Osteocyte (in vitro differentiated cells): ENCODE measurements at places on chromosomes 11 and 22.

- no peak overlapping the region for H3K4me3 ChIP-seq
- H3K36me3 ChIP-seq: no peaks in the 10 kb centered on the region
- no peaks in the 10 kb centered on the region for H3K4me1 ChIP-seq
- no peak for DNase-seq
- H3K27ac ChIP-seq: no peak overlapping the region
Measured at GRCh38 chr11:32400670-32401369, 34.5 kb downstream of the WT1 start.

GRCh38 chr11:73359930-73360742 lies 16.1 kb upstream of the RELT start:
- H3K4me1 ChIP-seq: no peaks in the 10 kb centered on the region
- peaks cover 27% of the 10 kb centered on the region for H3K36me3 ChIP-seq
- no peak for DNase-seq
- no peaks in the 10 kb centered on the region for H3K27me3 ChIP-seq
- H3K27ac ChIP-seq: no peak overlapping the region

GRCh38 chr11:66910016-66910415 lies 48.2 kb downstream of the PC start:
- no peak for DNase-seq
- H3K36me3 ChIP-seq: no peaks in the 10 kb centered on the region
- peaks cover 35% of the 10 kb centered on the region for H3K4me1 ChIP-seq
- H3K27me3 ChIP-seq: no peaks in the 10 kb centered on the region

DNA sequence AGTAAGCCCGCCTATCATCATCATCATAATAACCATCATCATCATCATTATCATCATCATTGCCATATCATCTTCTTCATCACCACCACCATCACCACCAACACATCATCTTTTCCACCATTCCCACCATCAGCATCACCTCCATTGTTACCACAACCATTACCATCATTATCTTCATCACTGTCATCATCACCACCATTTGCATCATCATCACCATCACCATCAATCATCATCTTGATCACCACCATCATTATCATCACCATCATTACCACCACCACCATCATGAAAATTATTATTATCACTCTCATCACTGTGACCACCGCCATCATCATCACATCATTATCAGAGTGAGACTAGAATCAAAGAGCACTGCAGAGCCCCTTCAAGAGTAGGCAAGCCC lies 199.4 kb upstream of the SEZ6L start:
- no peak overlapping the region for H3K27ac ChIP-seq
- DNase-seq: no peak
- no peak overlapping the region for H3K4me3 ChIP-seq
- H3K36me3 ChIP-seq: no peaks in the 10 kb centered on the region

GRCh38 chr22:46023558-46023981 lies 46.6 kb upstream of the WNT7B start:
- peaks cover 53% of the 10 kb centered on the region for H3K4me1 ChIP-seq
- H3K4me3 ChIP-seq: no peak overlapping the region
- peaks cover 2% of the 10 kb centered on the region for H3K36me3 ChIP-seq
- no peaks in the 10 kb centered on the region for H3K27me3 ChIP-seq
- DNase-seq: no peak
- peak overlapping the region; percentile 18 for H3K27ac ChIP-seq

DNA sequence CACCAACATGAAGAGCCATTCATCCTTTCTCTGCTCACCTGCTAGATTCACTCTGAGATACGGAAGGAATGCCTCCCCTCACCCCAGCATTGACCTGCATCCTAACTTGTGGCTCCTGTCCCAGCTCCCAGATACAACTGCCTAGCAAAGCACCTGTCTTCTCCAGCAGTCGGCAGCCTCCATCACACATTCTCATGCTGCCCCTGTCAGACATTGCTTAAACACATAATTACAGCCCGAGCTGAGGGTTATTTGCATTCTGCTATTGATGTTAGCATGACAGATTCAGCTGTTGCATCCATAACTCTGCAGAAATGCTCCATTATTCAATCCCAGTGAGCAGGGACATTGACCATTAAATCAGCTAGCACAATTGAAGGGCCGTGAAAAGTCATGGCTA lies 184.4 kb upstream of the NARS2 start:
- H3K27me3 ChIP-seq: no peaks in the 10 kb centered on the region
- DNase-seq: no peak
- peaks cover 28% of the 10 kb centered on the region for H3K36me3 ChIP-seq
- H3K4me3 ChIP-seq: no peak overlapping the region
- H3K27ac ChIP-seq: no peak overlapping the region
- no peaks in the 10 kb centered on the region for H3K4me1 ChIP-seq

DNA sequence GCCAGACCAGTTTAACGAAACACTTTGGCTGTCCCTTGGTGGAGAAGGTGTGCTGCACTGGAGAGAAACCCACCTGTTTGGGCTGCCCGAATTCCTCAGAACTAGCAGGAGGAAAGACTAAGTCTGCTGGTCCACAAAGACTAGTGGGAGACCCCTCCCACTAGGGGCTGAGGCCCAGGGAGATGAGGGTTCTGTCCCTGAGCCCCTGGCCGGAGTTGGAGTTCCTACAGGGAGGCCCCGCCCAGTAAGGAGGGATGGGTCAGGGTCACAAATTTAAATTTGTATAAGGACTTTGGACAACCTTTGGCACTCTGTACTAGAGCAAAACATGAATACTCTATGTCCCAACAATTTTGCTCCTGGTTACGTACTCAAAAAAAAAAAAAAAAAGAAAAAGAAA lies 200.8 kb upstream of the C11orf87 start:
- H3K4me3 ChIP-seq: no peak overlapping the region
- no peak for DNase-seq
- no peaks in the 10 kb centered on the region for H3K4me1 ChIP-seq
- no peaks in the 10 kb centered on the region for H3K27me3 ChIP-seq
- no peak overlapping the region for H3K27ac ChIP-seq

- no peak overlapping the region for H3K4me3 ChIP-seq
- H3K27me3 ChIP-seq: peaks cover 7% of the 10 kb centered on the region
- no peak for DNase-seq
- no peaks in the 10 kb centered on the region for H3K4me1 ChIP-seq
Measured at GRCh38 chr11:83147895-83148294, 9.0 kb upstream of the PCF11 start.
